Mammary microvascular endothelial cell (primary cell): ENCODE measurements at places on chromosomes 1 and 21. TPM values are rescaled to one million over a fixed set of nuclear protein-coding genes. Genes with fewer than 3 reads are reported as not detected.

UBASH3A gene
- not detected in 2 replicates for total RNA-seq

CD1D gene
- not detected in 2 replicates for total RNA-seq

TCEA3 gene
- 0.40 and 0.44 TPM in 2 replicates for total RNA-seq

LRRC7 gene
- 0.07 and 0.10 TPM in 2 replicates for total RNA-seq

GIPC2 gene
- total RNA-seq, result 3.6 and 3.7 TPM in 2 replicates

RPTN gene
- not detected in 2 replicates for total RNA-seq

CDC14A gene
- 7.8 and 10.0 TPM in 2 replicates for total RNA-seq

VANGL2 gene
- not detected in 2 replicates for total RNA-seq

TNFSF4 gene
- total RNA-seq, result 21.2 and 31.6 TPM in 2 replicates

CFHR4 gene
- not detected in 2 replicates for total RNA-seq

LRRC8D gene
- total RNA-seq, result 24.7 and 26.3 TPM in 2 replicates

CRNN gene
- total RNA-seq, result not detected in 2 replicates

PTPRU gene
- total RNA-seq, result 0.25 and 3.8 TPM in 2 replicates

ATP1A2 gene
- total RNA-seq, result not detected in 2 replicates

MROH9 gene
- not detected in 2 replicates for total RNA-seq

TMEM269 gene
- not detected in 2 replicates for total RNA-seq

HES4 gene
- 12.7 and 14.3 TPM in 2 replicates for total RNA-seq
